8988T (cell line): ENCODE measurements at places on chromosomes 13 and 19.

DNA sequence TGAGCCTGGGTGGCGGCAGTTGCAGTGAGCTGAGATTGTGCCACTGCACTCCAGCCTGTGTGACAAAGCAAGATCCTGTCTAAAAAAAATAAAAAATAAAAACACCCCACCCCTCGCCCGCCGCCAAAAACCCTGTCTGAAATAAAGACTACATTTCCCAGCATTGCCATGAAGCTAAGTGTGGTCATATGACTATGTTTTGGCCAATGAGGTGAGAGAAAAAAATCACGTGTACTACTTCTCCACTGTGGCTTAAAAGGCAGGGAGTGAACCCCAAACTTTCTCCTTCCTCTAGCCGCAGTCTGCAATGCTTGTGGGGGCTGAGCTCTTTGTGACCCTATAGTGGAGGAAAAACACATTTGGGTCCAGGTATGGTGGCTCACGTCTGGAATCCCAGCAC lies 54.9 kb downstream of the COLGALT1 start:
- peak; percentile 76 for DNase-seq

DNA sequence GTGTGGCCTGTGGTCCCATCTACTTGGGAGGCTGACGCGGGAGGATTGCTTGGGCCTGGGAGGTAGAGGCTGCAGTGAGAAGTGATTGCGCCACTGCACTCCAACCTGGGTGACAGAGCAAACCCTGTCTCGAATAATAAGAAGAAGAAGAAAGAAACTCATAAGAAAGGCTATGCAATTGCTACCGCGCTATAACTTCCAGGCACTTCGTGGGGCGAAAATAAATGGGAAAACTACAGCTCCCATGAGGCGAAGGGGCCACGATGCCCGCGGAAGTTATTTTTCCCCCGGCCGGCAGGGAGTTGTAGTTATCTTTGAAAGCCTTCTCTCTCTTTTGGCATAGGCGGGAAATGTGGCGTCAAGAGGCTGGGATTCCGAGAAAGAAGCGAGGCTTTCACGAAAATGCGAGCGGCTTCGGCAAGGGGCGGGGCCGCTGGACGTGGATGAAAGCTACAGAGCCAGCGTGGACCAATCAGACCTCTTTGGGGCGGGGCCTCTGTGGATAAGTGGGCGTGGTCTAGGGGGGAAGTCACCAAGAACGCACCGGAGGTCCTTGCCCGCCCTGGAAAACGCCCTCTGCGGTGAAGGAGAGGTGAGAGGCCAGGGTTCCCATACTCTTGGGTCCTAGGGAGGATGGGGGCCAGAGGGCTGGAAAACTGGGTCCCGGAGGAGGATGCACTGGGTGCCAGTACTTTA lies at the start of gene NUCB1:
Gene NUCB1, plus strand, starts transcription at position 532 of the 696 bp plus-strand sequence. CDS start 485 bp downstream, outside the sequence.
- peak; percentile 92 for DNase-seq

GRCh38 chr13:93199856-93200255 lies 26.8 kb upstream of the GPC6 start:
- no peak for DNase-seq

DNA sequence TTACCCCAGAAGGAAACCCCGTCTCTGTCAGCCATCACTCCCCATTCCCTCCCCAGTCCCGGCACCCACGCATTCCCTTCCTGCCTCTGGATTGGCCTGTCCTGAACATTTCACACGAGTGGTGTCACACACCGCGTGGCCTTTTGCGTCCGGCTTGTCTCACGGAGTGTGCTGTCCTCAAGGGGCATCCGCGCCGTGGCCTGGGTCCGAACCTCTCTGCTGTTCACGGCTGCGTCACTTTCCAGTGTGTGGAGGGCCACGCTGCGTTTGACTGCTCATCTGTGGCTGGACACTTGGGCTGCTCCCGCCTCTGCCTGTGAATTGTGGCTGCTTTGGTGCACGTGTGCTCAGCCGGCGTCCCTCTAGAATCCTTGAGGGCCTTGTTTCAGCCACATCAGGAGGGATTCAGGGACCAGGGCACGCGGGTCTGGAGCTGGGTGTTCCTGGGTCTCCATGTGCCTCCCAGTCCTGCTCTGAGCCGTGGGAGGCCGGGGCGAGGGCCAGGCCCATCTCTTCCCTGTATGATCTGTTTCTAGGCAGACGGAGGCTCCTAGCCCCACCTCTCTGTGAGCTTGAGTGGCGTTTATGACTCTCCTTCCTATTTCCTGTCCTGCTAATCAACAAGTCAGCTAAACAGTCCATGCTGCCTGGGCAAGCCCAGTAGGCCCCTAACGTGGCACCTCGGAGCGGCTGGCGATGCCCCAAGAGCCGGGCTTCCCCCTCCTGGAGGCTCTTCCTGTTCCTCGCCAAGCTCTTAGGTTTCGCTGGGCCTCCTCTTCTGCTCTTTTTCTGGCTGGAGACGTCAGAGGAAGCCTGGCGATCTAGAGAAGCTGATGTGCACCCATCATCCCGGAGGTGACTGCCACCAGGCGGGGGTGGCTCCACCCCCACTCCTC lies 8.1 kb downstream of the STK11 start:
- no peak for DNase-seq

DNA sequence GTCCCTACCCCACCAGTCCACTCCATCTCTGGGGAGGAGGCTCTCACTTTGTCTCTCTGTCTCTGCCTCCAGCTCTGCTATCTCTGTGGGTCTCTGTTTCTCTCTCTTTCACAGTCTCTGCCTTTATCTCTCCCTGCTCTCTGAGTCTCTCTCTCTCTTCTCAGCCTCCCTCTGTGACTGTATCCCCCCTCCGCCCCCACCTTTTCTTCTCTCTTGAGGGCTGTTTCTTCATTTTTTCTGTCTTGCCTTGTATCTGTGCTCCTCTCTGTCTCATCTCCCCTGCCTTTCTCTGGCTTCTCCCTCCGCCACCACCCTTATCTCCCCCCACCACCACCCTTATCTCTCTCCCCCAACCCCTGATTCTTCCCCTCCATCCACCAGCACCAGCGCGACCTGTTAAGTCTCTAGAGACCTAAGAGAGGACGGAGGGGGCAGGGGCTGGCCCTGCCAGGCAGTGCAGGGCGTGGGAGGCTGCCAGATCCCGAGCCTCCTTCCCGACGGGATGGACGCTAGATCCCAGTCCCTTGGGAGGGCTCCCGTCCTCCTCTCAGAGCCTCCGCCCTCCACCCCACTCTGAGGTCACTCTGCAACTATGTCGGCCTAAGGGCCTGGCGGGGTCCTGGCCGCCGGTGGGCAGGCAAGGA lies 1.0 kb downstream of the AXL start:
- no peak for DNase-seq

DNA sequence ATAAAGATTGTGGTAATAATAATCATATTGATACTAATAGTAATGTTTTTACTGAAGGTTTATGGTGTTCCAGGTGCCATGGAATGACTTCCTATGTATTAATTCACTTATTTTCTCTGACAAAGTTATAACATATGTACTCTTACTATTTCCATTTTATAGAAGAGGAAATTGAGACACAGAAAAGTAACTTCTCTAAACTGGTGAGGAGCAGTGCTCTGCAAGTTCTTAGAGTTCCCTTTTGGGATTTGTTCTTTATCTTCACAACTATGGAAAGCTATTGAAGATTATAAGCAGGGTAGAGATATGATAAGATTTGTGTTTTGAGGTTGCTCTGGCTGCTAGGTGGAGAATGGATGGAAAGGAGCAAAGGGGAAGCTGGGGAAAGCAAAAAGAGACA lies 83.9 kb upstream of the OLFM4 start:
- no peak for DNase-seq

DNA sequence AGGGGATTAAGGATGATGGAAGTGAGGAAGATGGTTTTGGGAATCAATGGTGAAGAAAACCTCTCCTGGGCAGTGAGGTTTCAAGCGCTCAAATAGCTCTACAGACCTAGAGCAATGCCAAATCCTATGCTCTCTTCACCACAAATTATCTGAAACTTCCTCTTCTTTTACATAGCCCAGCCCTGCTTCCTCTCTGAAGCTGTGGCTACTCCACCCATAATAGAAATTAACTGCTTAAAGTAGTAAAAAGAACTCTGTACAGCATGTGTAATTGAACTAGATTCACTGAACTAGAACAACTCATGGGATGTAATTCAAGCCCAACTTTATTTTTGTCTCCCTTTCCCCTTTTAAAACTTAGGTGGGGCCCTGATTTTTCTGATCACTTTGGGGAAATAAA lies 20.4 kb upstream of the IFT88 start:
- DNase-seq: no peak

GRCh38 chr19:5054551-5055456 lies 85.9 kb downstream of the KDM4B start:
- DNase-seq: no peak

- no peak for DNase-seq
Observed at GRCh38 chr19:41144403-41144802, 30.2 kb downstream of the CYP2F1 start.

GRCh38 chr19:5048727-5049553 lies 80.0 kb downstream of the KDM4B start:
- no peak for DNase-seq

DNA sequence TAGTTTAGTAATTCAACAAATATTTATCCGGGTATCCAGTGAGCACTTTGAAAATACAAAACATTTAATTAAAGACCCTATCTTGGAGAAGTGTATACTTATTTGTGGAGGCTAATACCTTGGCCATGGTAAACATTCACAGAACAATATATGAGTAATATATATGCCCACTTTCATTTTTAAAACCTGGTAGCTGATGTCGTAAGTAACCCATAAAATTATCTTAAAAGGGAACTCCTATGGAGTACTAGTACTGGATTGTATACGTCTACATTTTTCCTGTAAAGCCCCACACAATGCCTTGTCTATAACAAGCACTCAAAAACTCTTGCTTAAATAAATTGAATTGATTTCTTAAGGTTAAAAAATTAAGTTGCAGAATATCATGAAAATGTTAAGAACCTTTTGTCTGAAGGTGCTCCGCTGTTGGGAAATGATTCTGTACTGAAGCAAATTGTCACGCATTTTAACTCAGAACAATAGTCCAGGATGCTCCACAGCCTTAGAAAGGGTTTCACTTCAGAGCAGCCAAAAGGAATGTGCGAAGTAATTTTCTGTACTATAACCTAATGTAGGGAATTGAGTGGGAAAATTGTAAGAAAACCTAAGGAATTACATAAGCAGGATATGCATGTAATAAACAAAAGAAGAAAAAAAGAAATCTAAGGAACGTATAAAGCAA lies 58.9 kb upstream of the C1QTNF9 start:
- DNase-seq: no peak

GRCh38 chr13:42876270-42876714 lies 94.9 kb downstream of the FAM216B start:
- no peak for DNase-seq

DNA sequence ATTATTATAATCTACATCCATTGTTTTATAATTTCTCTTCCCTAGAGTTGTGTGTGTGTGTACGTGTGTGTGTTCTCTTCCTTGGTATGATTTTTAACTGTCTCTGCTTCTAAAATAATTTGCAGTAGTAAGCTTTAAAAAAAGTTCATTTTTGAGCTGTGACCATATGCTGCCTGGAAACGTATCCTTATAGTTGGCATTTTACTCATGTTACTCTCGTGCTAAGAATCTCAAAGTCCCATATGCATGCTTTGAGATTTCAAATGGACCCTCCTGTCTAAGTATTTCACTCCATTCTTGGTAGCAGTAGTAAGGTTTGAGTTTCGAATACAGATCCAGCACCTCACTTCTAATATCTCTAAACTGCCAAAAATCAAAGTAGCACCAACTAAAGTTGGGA lies 109.9 kb downstream of the RXFP2 start:
- no peak for DNase-seq

DNA sequence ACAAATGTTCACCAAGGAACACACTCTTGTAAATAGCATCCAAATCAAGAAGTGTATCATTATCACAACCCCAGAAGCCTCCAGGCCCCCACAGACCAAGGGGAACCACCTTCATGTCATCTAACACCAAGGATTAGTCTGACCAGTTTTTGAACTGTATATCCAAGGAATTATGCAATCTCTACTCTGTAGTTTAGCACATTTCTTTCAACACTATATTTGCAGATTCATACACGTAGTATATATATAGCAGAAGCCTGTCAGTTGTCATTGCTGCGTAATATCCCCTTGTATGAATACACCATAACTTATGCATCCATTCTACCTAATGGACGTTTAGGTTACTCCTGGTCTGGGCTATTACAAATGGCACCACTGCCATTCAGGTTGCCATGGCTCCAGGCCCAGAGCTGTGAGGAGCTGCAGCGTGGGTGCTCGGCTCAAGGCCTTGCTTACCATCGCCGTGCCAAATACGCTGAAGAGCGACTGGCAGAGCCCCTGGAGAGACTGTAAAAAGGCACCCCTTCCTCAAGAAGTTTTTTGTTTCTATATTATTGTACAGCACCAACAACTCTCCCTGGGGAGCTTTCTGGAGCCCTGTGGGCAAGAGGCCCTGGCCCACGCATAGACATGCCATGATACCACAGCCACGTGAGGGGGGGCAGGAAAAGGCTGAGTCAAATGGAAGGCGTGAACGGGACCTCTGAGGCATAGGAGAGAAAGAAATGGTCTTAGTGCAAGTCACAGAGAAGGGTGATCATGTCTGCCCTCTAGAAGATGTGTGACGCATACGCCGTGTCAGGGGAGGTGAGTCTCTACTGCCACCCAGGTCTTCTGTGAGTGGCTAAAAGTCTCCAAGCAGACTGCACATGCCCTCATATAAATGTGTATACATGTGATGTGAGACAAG lies 10.8 kb downstream of the LATS2 start:
- no peak for DNase-seq

DNA sequence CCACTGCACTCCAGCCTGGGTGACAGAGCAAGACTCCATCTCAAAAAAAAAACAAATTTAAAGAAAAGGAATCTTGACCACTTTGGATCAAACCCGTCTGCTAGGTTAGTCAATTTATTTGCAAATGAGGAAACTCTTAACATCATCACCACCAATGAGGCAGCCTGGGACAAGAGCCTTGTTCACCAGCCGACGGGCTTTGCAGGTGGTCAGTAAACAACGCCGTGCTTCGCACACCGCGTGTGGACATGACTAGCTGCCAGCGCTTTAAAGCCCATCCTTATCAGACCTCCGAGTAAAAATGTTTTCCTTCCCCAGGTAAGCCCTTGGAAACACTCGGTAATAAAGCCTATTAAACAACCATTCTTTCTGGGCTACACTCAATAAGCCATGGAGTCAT lies 41.9 kb downstream of the INSR start:
- no peak for DNase-seq

DNA sequence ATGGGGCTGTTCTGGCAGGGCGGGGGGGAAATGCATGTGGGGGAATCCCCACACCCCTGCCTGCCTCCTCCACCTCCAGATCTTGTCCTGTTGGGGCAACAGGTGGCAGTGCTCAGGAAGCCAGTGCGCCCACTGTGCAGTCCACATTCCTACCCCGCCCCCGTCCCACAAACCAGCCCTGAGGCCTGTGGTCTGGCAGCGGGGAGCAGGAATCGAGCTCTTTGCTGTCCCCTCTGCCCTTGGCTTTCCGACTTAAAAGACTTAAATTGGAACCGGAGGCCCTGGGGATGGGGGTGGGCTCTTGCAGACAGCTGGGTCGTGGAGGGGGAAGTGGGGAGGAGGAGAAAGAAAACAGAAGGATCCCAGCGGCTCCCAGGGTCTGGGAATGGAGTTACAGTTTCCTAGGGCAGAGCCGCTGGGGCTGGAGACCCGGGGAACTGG lies 4.3 kb downstream of the NANOS3 start:
- DNase-seq: no peak

- DNase-seq: peak; percentile 62
Observed at GRCh38 chr19:44951179-44952159, 3.7 kb upstream of the CLPTM1 start.
